ENCODE measurements at places on chromosomes 2 and 18. TPM values are rescaled to one million over a fixed set of nuclear protein-coding genes. Genes with fewer than 3 reads are reported as not detected.

DNA sequence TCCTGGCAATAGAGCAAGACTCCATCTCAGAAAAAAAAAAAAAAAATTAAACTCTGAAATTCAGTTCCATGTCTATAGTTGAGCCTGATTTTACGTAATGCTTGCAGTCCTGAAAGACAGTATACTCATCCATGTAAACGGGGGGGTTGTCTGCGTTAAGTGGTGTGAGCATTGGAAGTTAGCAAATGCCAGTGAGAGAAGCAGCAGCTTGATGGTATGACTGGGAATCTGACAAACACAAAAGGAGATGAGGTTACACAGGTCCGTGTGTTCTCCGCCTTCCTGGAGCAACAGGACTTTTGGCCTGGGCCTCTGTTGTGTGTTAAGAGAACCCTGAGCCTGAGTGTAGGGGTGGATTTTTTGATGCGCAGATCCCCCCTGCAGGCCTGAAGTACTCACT lies 82.9 kb downstream of the PRKCE start:
- H3K27ac ChIP-seq, result no peak overlapping the region
- no peak overlapping the region for H3K4me3 ChIP-seq
- no peak for DNase-seq
- no peaks in the 10 kb centered on the region for H3K27me3 ChIP-seq
- H3K36me3 ChIP-seq, result no peaks in the 10 kb centered on the region
- H3K4me1 ChIP-seq, result peaks cover 4% of the 10 kb centered on the region

- peaks cover 13% of the 10 kb centered on the region for H3K4me1 ChIP-seq
- DNase-seq, result no peak
- no peaks in the 10 kb centered on the region for H3K27me3 ChIP-seq
- H3K4me3 ChIP-seq, result no peak overlapping the region
- H3K27ac ChIP-seq, result no peak overlapping the region
- peaks cover 26% of the 10 kb centered on the region for H3K36me3 ChIP-seq
Observed at GRCh38 chr2:148013876-148014275, 6.7 kb downstream of the ORC4 start.

DNA sequence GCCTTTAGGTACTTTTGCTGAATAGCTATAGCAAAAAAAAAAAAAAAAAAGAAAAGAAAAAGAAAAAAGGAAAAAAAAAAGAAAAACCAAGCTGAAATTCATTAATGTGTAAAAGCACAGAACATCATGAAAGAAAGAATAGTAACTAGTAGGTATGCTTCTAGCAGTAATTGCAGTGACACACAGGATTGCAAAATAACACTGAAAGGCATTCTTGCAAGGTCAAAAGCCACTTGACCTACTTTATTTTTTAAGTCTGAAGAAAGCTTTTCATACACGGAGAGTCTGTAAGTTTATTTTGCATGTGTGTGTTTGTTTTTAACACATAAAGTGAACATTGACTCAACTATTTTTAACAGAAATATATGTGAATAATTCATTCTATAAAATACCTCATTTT lies 54.4 kb downstream of the DOK6 start:
- no peaks in the 10 kb centered on the region for H3K27me3 ChIP-seq
- DNase-seq, result no peak
- H3K36me3 ChIP-seq, result no peaks in the 10 kb centered on the region
- H3K4me3 ChIP-seq, result no peak overlapping the region
- H3K27ac ChIP-seq, result no peak overlapping the region
- H3K4me1 ChIP-seq, result no peaks in the 10 kb centered on the region

DNA sequence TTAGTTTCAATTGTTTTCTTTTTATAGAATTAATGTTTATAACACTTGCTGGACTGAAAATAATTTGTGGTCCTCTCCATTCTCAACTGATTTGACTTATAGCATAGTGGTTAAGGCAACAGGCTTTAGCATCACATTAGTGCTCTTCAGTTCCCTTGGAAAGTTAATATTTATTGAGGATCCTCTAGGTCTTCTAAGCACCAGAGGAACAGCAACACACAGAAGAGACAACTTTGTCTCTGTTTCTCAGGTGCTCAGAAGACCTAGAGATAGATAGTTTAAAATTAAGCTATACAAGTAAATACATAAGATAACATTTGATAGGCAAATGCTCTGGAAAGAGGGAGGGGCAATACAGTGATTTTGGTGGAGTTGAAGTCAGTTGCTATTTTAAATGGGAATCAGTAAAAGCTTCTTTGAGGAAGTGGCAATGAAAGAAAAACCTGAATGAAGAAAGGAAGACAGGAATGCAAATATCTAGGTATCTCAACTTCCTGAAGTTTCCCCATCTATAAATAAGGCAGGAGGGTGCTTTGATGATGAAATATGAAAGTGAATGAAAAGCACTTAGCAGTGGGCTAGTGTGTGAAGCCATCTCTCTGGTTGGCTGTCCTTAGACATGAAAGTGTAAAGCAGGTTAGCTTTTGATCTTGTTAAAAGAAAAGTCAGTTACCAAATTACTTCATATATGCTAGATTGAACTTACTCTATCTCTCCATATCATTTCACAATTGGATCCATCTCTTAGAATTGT lies 7.9 kb downstream of the NEUROD1 start:
- no peak overlapping the region for H3K4me3 ChIP-seq
- H3K36me3 ChIP-seq, result no peaks in the 10 kb centered on the region
- DNase-seq, result no peak
- peaks cover 91% of the 10 kb centered on the region for H3K27me3 ChIP-seq
- H3K4me1 ChIP-seq, result no peaks in the 10 kb centered on the region
- H3K27ac ChIP-seq, result no peak overlapping the region

GRCh38 chr2:238912228-238912915 lies 64.5 kb downstream of the TWIST2 start:
- no peak overlapping the region for H3K4me3 ChIP-seq
- H3K27me3 ChIP-seq, result no peaks in the 10 kb centered on the region
- H3K4me1 ChIP-seq, result peaks cover 13% of the 10 kb centered on the region
- H3K36me3 ChIP-seq, result no peaks in the 10 kb centered on the region

- H3K27ac ChIP-seq, result no peak overlapping the region
- H3K36me3 ChIP-seq, result no peaks in the 10 kb centered on the region
Observed at GRCh38 chr2:203914546-203915182, 21.9 kb upstream of the ICOS start.

GRCh38 chr2:166831930-166832329 lies 56.4 kb upstream of the XIRP2 start:
- no peak for DNase-seq
- no peaks in the 10 kb centered on the region for H3K4me1 ChIP-seq
- H3K4me3 ChIP-seq, result no peak overlapping the region

DNA sequence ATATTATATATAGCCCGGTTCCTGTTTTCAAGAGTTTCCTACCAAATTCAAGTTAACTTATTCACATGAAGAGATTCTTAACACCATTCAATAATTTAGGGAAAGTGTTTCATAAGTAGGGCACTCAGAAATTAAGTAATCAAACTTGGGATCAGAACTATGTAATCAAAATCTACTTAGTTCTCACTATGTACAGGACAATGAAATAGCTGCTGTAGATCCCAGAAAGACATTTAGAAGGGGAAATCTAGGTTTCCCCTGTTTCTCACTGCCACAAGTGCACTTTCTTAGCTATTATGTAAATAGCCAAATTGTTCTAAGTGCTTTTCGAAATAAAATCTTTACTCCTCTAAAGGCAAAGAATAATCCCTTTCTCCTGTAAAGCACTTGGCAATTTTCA lies 493.6 kb upstream of the SETBP1 start:
- no peaks in the 10 kb centered on the region for H3K36me3 ChIP-seq
- no peaks in the 10 kb centered on the region for H3K27me3 ChIP-seq
- H3K4me1 ChIP-seq, result peaks cover 3% of the 10 kb centered on the region
- no peak overlapping the region for H3K27ac ChIP-seq
- no peak for DNase-seq

- H3K27ac ChIP-seq, result no peak overlapping the region
- H3K4me1 ChIP-seq, result peaks cover 4% of the 10 kb centered on the region
- H3K36me3 ChIP-seq, result peaks cover 23% of the 10 kb centered on the region
- no peak overlapping the region for H3K4me3 ChIP-seq
- H3K27me3 ChIP-seq, result no peaks in the 10 kb centered on the region
Observed at GRCh38 chr2:144927429-144927828, 407.5 kb upstream of the ZEB2 start.

GRCh38 chr2:196925768-196926561 lies 542 bp downstream of the PGAP1 start:
- peak overlapping the region; percentile 100 for H3K4me3 ChIP-seq
- H3K4me1 ChIP-seq, result peaks cover 55% of the 10 kb centered on the region
- DNase-seq, result peak; percentile 28
- peaks cover 3% of the 10 kb centered on the region for H3K36me3 ChIP-seq
- H3K27ac ChIP-seq, result peak overlapping the region; percentile 99

- no peak for DNase-seq
- no peak overlapping the region for H3K4me3 ChIP-seq
- no peak overlapping the region for H3K27ac ChIP-seq
- H3K36me3 ChIP-seq, result no peaks in the 10 kb centered on the region
Observed at GRCh38 chr18:23986600-23987359, 27.8 kb upstream of the TTC39C start.

- no peak overlapping the region for H3K27ac ChIP-seq
- H3K4me3 ChIP-seq, result no peak overlapping the region
- no peaks in the 10 kb centered on the region for H3K27me3 ChIP-seq
- peaks cover 3% of the 10 kb centered on the region for H3K4me1 ChIP-seq
- DNase-seq, result no peak
- H3K36me3 ChIP-seq, result peaks cover 11% of the 10 kb centered on the region
Observed at GRCh38 chr2:98656800-98657199, 48.4 kb downstream of the UNC50 start.

GRCh38 chr2:50596515-50596914 lies 435.4 kb downstream of the NRXN1 start:
- H3K36me3 ChIP-seq, result no peaks in the 10 kb centered on the region
- no peaks in the 10 kb centered on the region for H3K27me3 ChIP-seq
- no peak overlapping the region for H3K4me3 ChIP-seq
- no peak overlapping the region for H3K27ac ChIP-seq

- H3K4me1 ChIP-seq, result peaks cover 60% of the 10 kb centered on the region
- H3K4me3 ChIP-seq, result peak overlapping the region; percentile 51
- DNase-seq, result no peak
- H3K36me3 ChIP-seq, result no peaks in the 10 kb centered on the region
- H3K27me3 ChIP-seq, result no peaks in the 10 kb centered on the region
- H3K27ac ChIP-seq, result peak overlapping the region; percentile 50
Observed at GRCh38 chr2:231612109-231612455, 19.4 kb downstream of the TEX44 start.

DNA sequence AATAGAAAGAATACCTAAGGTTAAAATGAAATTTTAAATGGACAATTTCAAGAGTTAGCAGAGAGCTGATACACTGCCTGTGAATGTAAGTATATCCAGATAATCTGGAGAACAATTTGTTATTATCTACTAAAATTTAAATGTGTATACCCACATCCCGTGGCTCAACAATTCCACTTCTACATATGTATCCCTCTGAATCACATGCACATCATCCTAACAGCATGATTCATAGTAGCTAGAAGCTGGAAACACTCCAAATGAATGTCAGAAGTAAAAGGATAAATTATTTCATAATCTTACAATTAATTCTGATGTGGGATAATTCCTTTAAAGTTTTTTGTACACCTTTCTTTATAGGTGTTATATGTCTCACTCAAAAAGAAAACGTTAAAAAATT lies 87.9 kb downstream of the CNTNAP5 start:
- DNase-seq, result no peak
- H3K36me3 ChIP-seq, result no peaks in the 10 kb centered on the region
- H3K27me3 ChIP-seq, result no peaks in the 10 kb centered on the region
- H3K27ac ChIP-seq, result no peak overlapping the region
- H3K4me1 ChIP-seq, result no peaks in the 10 kb centered on the region

DNA sequence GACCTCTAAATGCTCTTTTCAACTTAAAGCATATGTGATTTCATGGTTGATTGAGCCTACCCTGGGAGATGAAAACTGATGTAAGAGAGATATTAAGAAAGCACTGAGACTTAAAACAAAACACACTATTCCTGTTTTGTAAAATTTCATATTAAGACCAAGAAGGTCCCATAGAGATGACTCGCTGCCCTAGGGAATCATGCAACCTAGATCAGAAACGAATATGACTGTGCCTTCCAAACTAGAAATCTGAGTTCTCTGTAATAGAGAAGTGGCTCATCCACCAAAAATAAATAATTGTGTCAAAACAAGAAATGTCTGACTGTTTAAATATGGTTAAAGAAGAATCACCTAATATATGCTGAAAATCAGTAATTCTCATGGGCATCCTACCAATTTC lies 776.8 kb upstream of the SOX11 start:
- no peak for DNase-seq
- H3K27ac ChIP-seq, result no peak overlapping the region
- no peaks in the 10 kb centered on the region for H3K4me1 ChIP-seq
- H3K4me3 ChIP-seq, result no peak overlapping the region
- no peaks in the 10 kb centered on the region for H3K27me3 ChIP-seq
- H3K36me3 ChIP-seq, result no peaks in the 10 kb centered on the region

DNA sequence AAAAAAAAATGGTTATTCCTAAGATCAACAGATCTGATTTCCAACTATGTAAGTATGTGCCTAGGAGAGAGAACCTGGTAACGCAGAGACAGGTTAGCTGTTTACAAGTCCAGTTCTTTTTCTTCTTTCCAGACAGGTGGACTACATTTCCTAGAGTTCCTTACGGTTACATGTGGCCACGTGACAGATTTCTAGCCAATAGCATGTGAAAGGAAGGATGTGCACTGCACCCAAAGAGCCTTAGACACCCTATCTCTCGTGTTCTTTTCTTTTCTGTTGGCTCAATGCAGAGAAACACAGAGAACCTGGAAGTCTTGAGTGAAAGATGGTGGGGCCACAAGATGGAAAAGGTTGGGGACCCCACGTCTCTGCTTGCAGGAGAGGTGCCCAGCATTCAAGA lies 375.9 kb downstream of the TNS1 start:
- no peak overlapping the region for H3K27ac ChIP-seq
- no peaks in the 10 kb centered on the region for H3K27me3 ChIP-seq
- no peak overlapping the region for H3K4me3 ChIP-seq

- H3K27me3 ChIP-seq, result no peaks in the 10 kb centered on the region
- H3K36me3 ChIP-seq, result no peaks in the 10 kb centered on the region
- no peak overlapping the region for H3K27ac ChIP-seq
- no peaks in the 10 kb centered on the region for H3K4me1 ChIP-seq
- no peak for DNase-seq
Observed at GRCh38 chr18:26255695-26256622, 29.7 kb downstream of the TAF4B start.

GRCh38 chr2:191020742-191021381 lies 6.9 kb upstream of the STAT1 start:
- peaks cover 10% of the 10 kb centered on the region for H3K27me3 ChIP-seq
- H3K36me3 ChIP-seq, result no peaks in the 10 kb centered on the region
- no peak overlapping the region for H3K4me3 ChIP-seq
- no peak overlapping the region for H3K27ac ChIP-seq
- no peak for DNase-seq

- H3K36me3 ChIP-seq, result no peaks in the 10 kb centered on the region
- peaks cover 12% of the 10 kb centered on the region for H3K4me1 ChIP-seq
- no peak for DNase-seq
Observed at GRCh38 chr2:101395545-101396315, 8.4 kb upstream of the CREG2 start.

ELOA2 gene
- total RNA-seq, result not detected

SLC23A3 gene
- total RNA-seq, result 1.5 TPM

ANTXR1 gene
- total RNA-seq, result 61.1 TPM

EN1 gene
- 12.6 TPM for total RNA-seq

COL5A2 gene
- total RNA-seq, result 62.6 TPM

HOXD3 gene
- 1.9 TPM for total RNA-seq

GPN1 gene
- total RNA-seq, result 46.1 TPM

PTPRN gene
- 3.2 TPM for total RNA-seq

C2orf66 gene
- 0.23 TPM for total RNA-seq
